Motor neuron (in vitro differentiated cells): ENCODE measurements at places on chromosomes 7 and 10. TPM values are rescaled to one million over a fixed set of nuclear protein-coding genes. Genes with fewer than 3 reads are reported as not detected.
A peak's percentile ranks its signal among the peaks of the same experiment; 100 is the strongest.

- ATAC-seq: no peak
These were observed 76.9 kb downstream of the ELMO1 start for GRCh38 chr7:37371755-37372154.

ACSM6 gene
- not detected in 2 replicates for total RNA-seq

DNA sequence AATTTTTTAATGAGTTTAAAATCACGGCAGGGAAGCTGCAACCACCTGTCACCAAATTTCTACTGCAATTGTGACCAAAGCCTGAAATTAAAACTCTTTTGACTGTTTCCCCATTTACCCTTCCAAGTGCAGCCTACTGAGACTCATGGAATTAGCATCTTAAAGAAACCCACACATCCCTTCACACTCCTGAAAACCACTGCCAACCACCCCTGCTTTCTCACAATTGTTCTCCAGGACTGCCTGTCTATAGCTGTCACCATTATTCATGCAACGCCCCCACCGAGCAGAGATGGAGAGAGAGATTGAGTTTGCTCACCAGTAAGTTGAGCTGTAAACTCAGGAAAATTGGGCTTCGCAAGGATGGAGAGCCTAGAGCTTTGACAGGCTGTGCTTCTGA lies 383.8 kb upstream of the SORCS1 start:
- peak; percentile 76 for ATAC-seq

DNA sequence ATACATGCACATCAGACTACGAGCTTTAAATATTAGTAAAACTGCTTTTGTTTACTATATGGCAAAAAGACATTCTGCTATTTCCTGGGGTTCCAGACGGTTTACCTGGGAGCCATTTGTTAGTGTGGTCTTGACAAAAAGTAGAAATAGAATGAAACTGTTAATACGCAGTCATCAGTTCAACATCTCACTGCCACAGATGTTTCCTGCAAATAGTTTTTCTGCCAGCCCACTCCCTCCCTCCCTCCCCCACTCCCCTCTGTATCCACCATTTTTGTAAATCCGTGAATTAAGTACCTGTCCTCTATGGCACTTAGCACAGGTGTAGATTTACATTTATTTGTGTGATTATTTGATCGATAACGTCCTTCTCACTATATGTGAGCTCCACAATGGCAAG lies 74.6 kb upstream of the TPK1 start:
- ATAC-seq: no peak

SUPV3L1 gene
- total RNA-seq: 39.1 and 40.2 TPM in 2 replicates

DNA sequence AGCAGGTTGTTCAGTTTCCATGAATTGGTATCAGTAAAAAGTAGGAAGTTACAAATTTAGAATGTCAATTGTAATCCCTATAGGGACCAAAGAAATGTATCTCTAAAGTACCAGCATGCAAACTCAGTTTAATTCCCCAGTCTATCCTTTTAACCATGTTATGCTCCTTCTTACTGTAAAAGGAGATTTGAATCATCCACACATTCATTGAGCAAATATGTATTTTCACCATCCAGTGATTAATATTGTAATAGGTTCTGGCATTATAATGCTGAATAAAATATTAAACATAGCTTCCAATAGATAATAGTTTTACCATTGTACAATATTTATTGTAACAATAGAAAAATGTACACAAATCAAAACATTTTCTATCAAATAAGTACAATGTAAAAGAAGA lies 228.2 kb upstream of the SEMA3A start:
- ATAC-seq: no peak

DNA sequence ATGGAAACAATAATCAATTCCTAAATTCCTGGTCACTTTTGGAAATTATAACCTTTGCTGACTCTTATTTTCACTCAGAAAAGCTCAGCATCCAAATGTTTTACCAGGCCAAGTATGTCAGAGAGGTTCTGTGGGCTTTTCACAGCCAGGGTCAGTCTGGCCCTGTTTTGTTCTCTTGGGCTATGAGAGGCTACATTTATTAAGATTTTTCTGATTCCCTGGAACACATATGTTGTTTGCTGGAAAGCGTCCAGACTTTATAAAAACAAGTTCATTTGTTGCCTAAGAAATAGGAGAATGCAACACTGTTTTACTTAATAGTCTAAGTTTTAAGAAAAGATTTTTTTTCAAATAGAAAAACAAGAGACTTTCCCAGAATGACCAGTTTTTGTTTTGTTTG lies 238.4 kb upstream of the PLXDC2 start:
- no peak for ATAC-seq

GRM3 gene
- total RNA-seq: 2.8 and 3.2 TPM in 2 replicates

- ATAC-seq: no peak
These were observed 18.0 kb downstream of the GSDME start for GRCh38 chr7:24739306-24739705.

DNA sequence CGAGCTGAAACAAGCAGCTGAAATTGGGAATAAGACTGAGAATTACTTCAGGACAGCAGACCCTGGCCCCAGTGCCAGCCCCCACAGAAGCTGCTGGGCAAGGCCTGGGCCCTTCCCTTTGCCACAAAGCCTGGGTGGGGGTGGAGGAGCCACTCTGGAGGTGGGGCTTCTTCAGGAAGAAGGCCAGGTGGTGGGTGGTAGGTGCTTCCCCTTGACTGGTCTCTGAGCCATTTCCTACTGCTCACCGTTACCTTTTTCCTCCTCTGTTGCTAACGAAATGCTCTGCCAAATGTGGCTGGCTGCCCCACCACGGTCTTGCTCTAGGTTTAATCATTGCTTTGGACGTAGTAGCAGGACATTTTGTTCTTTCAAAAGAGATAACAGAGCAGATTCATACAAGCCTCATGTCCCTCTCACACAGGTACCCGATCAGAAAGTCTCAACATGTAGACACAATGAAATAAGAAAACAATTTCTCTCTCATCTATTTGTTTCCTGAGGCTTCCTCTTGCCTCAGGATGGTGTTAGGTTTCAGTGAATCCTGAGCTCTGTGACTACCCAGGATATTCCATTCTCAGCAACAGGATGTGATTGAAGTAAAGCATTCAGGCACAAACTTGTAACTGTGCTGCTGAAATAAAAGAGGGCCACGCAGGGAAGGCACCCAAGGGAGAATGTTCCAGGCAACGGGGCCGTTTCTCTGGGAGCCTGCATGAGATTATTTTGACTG lies 66.5 kb downstream of the WDR11 start:
- ATAC-seq: no peak

DNA sequence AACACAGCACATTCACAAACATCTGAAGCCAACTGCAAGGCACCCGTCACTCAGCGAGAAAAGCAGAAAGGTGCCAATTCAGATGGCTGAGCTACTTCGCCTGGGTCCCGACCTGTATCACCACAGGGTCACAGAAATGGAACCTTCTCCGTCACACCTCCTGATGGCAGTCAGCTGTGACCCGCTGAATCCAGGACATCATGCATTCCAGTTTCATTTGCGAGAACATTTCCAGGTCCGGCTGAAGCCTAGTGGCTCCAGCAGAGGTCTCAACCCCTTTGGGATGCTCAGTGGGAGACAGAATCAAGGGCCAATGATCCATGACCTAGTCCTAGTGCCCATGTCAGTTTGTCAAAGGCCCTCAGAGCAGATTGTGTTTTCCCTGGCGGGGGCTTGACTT lies 193.6 kb upstream of the KLF14 start:
- ATAC-seq: no peak

NCF1 gene
- total RNA-seq: 0.16 and 0.94 TPM in 2 replicates

GRCh38 chr7:20348125-20348807 lies 17.6 kb downstream of the ITGB8 start:
- no peak for ATAC-seq

- ATAC-seq: no peak
These were observed 1.9 kb downstream of the DMTF1 start for GRCh38 chr7:87154166-87154565.

GRCh38 chr7:44883961-44884620 lies 1.2 kb downstream of the PURB start:
- no peak for ATAC-seq

- no peak for ATAC-seq
These were observed 232.2 kb upstream of the TEX47 start for GRCh38 chr7:89027781-89028180.

FOXI2 gene
- not detected in 2 replicates for total RNA-seq

- ATAC-seq: no peak
These were observed 292.4 kb upstream of the KLF14 start for GRCh38 chr7:131026297-131027000.

DNA sequence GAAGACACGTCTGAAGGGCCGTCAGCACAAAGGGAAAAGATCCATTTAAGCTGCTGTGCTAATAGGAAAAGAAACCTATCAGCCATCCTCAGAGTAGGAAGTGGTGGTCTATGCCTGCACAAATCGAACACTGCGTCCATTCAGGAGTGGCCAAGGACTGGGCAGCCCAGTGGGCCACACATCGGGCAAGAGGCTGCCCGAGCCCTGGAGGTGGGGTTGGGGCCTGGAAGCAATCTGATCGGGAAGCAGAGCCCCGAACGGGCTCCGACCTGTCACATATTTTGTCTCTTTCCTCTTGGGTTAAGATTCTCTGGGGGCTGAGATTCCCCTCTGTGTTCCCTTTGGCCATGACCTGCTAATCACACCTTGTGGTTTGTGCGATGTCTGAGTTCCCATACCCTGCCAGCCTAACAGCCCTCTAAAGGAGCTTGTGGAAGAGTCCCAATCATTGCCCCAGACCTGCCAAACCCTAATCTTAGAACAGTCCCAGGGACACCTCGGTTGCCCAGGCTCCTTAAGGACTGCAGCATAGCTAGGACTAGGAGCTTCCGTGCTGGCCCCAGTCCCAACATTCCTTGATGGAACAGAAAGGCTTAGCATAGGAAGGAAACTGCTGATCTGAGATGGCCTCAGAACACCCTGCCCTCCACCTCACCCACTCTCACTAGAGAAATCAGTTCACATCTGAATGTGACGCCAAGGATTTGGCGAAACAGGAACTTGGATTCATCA lies 77.9 kb upstream of the SAMD8 start:
- ATAC-seq: no peak

KCND2 gene
- total RNA-seq: 2.3 and 3.5 TPM in 2 replicates

GRCh38 chr10:71080381-71081228 lies 131.8 kb upstream of the UNC5B start:
- no peak for ATAC-seq

- ATAC-seq: no peak
These were observed 193.9 kb upstream of the AGR3 start for GRCh38 chr7:17075601-17076255.

CEP55 gene
- 0.98 and 1.1 TPM in 2 replicates for total RNA-seq
